Ovary (tissue), 10 donors: ENCODE measurements at places on chromosomes 16 and 17. TPM values are rescaled to one million over a fixed set of nuclear protein-coding genes. Genes with fewer than 3 reads are reported as not detected.

GRCh38 chr17:27818401-27819105, 18.2 kb upstream of the NOS2 start:
- peak; percentile 22 for DNase-seq
- H3K4me1 ChIP-seq, result peaks cover 7% of the 10 kb centered on the region
- H3K36me3 ChIP-seq, result no peaks in the 10 kb centered on the region
- H3K4me3 ChIP-seq, result no peak overlapping the region
- no peaks in the 10 kb centered on the region for H3K27me3 ChIP-seq
- no peak overlapping the region for H3K27ac ChIP-seq

Gene GCGR
- not detected for polyA plus RNA-seq

- no peaks in the 10 kb centered on the region for H3K36me3 ChIP-seq
- H3K4me1 ChIP-seq, result no peaks in the 10 kb centered on the region
- H3K27ac ChIP-seq, result no peak overlapping the region
- H3K4me3 ChIP-seq, result no peak overlapping the region
- no peaks in the 10 kb centered on the region for H3K27me3 ChIP-seq
- no peak for DNase-seq
These were observed 38.2 kb downstream of the COPRS start for GRCh38 chr17:31820691-31821435.

Gene RPUSD1
- not detected for polyA plus RNA-seq

GRCh38 chr16:53334581-53334980, 99.7 kb upstream of the RBL2 start:
- H3K27ac ChIP-seq, result no peak overlapping the region
- no peaks in the 10 kb centered on the region for H3K4me1 ChIP-seq
- no peaks in the 10 kb centered on the region for H3K27me3 ChIP-seq
- no peak overlapping the region for H3K4me3 ChIP-seq

- H3K4me3 ChIP-seq, result no peak overlapping the region
- H3K27ac ChIP-seq, result no peak overlapping the region
- no peaks in the 10 kb centered on the region for H3K36me3 ChIP-seq
- H3K4me1 ChIP-seq, result no peaks in the 10 kb centered on the region
These were observed 10.1 kb downstream of the CYB5D1 start for GRCh38 chr17:7867881-7868329.

GRCh38 chr17:32944248-32945020, 16.5 kb downstream of the TMEM98 start:
- no peaks in the 10 kb centered on the region for H3K36me3 ChIP-seq
- H3K27me3 ChIP-seq, result no peaks in the 10 kb centered on the region
- H3K4me1 ChIP-seq, result peaks cover 10% of the 10 kb centered on the region
- H3K4me3 ChIP-seq, result no peak overlapping the region
- no peak overlapping the region for H3K27ac ChIP-seq
- no peak for DNase-seq

DNA sequence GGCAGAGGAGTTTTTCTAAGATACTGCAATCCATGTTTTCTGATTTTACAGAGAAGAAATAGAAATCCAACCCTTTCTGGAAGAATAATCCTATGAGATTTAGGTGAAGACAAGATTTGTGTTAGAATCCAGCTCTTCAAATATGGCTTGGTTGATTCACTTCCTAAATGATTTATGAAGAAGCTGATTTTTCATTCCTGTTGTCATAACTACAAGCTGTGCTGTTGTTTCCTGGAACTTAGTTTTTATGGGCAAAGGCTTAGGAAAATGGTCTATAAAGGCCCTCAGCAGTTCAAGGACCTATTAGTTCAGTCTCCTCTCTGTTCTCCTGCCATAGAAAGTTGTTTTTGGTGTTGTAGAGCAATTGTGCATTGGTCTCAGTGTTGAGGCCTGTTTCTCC, 174.2 kb upstream of the FAM20A start:
- H3K4me3 ChIP-seq, result no peak overlapping the region
- peaks cover 12% of the 10 kb centered on the region for H3K4me1 ChIP-seq
- no peak overlapping the region for H3K27ac ChIP-seq

Gene PRSS21
- polyA plus RNA-seq, result 0.53 TPM

Gene NECAB2
- 1.6 TPM for polyA plus RNA-seq

- H3K27ac ChIP-seq, result no peak overlapping the region
- no peaks in the 10 kb centered on the region for H3K27me3 ChIP-seq
- H3K4me1 ChIP-seq, result no peaks in the 10 kb centered on the region
- no peak overlapping the region for H3K4me3 ChIP-seq
- no peak for DNase-seq
These were observed 100.6 kb downstream of the ENGASE start for GRCh38 chr17:79174905-79175856.

Gene ACSM5
- polyA plus RNA-seq, result 1.8 TPM

- H3K4me1 ChIP-seq, result no peaks in the 10 kb centered on the region
- no peak overlapping the region for H3K27ac ChIP-seq
- DNase-seq, result no peak
- no peaks in the 10 kb centered on the region for H3K27me3 ChIP-seq
These were observed 20.9 kb upstream of the RBBP6 start for GRCh38 chr16:24518498-24518897.

Gene GSG1L2
- not detected for polyA plus RNA-seq

DNA sequence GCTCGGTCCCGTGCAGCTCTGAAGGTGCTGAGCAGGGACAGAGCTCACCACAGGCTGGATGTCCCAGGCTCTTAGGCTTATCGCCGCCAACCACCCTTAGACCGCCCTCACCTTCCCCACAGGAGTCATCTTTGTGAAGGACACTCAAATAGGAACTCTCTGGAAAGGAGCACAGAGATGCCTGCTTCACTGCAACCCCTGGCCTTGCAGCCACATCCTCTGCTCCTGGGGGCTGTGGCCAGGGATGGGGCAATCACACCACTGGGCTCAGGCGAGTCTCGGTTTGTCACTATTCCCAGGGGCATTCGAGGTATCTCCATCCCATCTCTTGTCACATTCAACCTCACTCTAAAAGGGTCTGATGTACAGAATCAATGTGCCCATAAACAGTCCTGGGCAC, 10.9 kb downstream of the ZDHHC1 start:
- no peaks in the 10 kb centered on the region for H3K4me1 ChIP-seq
- DNase-seq, result no peak
- H3K4me3 ChIP-seq, result no peak overlapping the region
- H3K27me3 ChIP-seq, result no peaks in the 10 kb centered on the region
- no peak overlapping the region for H3K27ac ChIP-seq
- no peaks in the 10 kb centered on the region for H3K36me3 ChIP-seq

DNA sequence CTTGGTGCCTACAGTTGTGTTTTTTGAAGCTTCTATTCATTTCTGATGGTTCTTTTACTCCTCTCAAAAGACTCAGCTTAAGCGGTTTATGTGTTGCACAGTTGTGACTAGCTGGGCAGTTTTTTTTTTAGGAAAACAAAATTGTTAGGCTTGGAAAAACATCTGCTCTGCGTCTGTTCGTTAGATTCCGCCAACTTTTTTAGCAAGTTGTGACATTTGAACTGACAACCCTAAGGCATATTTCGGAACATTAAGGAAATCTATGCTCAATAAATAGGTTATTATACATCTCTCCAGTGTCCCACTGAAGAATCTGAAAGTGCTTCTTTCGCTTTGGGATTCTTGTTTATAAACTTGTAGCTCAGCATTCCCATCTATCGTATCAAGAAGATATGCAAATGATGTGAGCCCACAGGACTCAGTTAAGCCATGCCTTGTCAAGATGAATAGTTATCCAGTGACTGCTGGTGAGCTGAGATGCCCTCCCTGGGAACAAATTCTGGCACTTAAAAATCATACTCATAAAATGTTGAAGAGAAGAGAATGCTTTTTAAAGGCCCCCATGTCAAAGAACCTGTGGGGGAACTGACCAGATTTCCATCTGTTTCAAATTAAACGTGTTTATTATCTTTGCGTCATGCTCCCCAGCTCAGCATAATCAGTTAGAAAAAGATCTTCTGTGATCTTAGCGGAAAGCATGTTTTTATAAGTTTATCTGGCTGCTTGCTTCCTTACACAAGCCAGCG, 109.0 kb upstream of the FAM20A start:
- no peaks in the 10 kb centered on the region for H3K36me3 ChIP-seq
- peaks cover 4% of the 10 kb centered on the region for H3K4me1 ChIP-seq
- H3K4me3 ChIP-seq, result peak overlapping the region; percentile 13
- peak overlapping the region; percentile 11 for H3K27ac ChIP-seq
- DNase-seq, result no peak

Gene CES1
- polyA plus RNA-seq, result 20.2 TPM
